ENCODE measurements at places on chromosomes 16 and 17.

- no peak for DNase-seq
Observed at GRCh38 chr16:24071666-24072360, 184.3 kb upstream of the CACNG3 start.

DNA sequence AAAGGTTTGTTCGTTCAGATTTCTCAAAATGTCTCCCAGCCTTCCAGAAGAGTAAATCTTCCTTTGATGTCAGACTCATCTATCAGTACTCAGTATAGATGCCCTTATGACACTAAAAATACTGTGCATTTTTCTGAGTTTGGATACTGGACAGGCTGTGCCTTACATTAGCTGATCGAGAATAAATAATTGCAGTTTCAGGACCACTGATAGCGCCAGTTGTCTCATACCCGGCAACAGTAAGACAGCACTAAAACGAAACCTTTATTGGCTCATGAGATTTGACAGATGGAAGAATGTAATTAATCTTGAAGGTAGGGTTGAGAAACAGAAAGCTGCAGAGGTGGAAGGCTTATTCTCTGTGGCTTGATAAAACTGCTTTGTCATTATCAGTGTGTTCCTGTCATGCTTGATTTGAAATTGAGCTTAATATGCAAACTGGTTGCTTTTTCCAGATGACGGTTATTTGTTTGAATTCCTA is 1.2 kb downstream of the ATP6V0A1 start:
- DNase-seq = peak; percentile 25

DNA sequence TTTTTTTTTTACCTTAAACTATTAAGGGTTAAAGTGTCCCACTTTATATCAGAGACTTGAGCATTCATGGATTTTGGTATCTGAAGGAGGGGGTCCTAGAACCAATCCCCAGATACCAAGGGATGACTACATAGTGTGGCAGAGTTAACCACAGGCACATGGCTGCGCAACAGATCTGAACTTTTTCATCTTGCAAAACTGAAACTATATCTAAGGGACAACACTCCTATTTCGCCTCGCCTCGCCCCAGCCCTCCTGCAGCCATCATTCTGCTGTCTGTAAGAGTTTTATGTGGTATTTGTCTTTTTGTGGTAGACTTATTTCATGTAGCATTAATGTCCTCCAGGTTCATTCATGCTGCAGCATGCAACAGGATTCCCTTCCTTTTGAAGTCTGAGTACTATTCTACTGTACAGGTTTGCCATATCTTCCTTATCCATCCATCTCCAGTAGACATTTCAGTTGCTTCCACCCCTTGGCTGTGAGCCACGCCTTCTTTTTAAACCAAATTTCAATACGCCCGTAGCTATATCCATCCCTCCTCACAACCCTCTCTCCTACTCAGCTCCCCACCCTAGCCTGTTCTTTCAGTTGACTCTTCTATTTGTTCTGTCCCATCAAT is 53.2 kb downstream of the AMFR start:
- no peak for DNase-seq

DNA sequence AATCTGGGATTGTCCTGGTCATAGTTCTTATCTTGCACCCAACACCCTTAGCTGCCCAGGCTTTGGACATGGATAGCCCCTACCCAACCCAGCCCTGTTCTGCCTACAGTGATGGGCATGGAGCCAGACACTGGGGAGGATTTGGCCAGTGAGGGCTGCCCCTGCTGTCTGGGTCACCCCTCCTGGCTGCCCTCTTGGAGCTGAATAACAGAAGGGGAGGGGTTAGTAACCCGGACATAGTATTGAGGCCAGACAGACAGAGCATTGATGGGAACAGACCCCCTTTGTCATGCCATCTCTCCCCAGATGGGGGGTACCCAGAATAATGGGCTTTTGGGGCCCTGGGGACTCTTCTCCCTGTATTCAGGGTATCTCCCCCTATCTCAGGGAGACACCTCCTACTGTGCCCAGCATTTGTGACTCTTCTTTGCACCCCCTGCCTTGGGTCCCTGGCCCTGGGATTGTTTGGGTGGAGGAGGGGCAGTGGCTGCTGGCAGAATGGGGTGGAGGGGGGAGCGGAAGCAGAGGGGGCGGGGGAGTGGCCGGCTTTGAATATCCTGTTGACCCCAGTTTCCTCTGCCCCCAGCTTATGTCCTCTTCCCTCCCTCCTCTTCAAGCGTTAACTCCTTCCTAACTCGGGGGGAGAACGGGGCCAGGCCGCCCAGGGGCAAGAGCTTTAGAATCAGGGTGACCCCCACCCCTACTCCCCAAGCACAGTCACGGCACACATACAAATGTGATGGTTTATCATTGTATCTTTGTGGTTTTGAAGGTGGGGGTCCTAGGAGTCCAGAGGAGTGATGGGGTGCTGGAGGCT is 17.0 kb downstream of the GJD3 start:
- DNase-seq = peak; percentile 77

DNA sequence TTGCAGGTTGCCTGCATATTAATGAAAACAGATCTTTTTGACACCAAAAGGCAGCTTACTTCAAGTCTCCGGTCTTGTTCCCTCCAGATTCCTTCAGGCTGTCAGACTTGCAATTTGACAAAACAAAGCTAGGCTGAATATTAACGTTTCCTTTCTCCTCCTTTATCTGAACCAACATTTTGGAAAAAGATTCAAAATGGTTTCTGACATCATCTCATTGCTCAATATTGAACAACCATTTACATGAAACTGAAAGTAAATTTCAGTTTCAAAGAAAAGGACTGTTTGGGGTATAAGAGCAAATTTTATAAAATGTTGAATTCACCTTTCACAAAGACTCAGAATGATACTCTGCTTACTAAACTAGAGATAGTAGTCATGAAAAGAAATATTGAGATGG is 521.8 kb downstream of the KCNJ2 start:
- no peak for DNase-seq

DNA sequence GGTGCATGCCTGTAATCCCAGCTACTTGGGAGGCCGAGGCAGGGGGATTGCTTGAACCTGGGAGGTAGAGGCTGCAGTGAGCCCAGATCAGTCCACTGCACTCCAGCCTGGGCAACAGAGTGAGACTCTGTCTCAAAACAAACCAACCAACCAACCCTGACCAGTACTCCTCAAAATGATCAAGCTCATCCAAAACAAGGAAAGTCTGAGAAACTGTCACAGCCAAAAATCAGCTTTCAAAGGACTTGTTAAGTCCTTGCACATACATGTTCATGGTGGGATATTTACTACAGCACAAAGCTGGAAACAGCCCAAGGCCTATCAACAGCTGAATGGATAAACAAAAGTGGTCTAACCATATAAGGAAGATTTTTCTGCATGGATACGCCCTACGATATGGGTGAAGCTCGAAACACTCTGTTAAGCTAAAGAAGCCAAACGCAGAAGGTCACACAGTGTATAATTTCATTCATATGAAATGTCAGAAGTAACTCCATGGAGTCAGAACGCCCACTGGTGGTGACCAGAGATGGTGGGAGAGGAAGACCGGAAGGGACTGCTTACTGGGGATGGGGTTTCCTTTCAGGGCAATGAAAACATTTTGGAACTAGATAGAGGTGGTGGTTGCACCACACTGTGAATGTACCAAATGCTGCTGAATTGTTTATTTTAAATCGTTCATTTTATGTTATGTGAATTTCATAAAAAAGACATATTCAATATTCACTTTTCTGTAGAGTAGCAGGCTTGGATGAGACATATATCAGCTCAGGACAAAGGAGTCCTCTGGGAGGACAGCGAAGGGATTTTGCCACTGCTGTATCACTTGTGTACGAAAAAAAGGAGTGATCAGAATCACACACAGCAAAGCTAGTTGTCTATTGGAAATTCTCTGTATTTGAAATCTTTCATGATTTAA is 17.7 kb downstream of the CCL17 start:
- peak; percentile 71 for DNase-seq

DNA sequence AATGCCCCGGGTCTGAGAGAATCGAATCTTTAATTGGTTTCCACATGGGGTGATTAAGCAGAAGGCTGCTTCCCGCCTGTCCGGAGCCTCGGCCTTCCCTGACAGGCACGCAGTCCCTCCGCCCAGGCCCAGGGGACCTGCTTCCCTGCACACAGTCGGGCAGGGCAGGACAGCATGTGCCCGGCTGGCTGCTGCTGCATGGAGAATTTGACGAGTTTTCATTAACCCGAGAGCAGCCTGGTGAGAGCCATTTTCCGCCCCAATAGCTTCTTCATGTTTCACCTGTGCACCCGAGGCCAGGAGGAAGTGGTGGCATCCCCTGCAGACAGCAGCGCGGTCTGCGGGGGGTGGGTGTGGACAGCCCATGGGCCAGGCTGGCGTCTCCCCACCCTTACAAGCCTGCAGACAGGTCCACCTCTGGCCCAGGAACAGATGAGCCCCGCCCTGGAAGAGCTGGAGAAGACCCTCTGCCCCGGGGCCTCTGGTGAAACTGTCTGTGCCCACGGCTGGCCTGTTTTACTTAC is 67.0 kb downstream of the KLHDC4 start:
- no peak for DNase-seq

DNA sequence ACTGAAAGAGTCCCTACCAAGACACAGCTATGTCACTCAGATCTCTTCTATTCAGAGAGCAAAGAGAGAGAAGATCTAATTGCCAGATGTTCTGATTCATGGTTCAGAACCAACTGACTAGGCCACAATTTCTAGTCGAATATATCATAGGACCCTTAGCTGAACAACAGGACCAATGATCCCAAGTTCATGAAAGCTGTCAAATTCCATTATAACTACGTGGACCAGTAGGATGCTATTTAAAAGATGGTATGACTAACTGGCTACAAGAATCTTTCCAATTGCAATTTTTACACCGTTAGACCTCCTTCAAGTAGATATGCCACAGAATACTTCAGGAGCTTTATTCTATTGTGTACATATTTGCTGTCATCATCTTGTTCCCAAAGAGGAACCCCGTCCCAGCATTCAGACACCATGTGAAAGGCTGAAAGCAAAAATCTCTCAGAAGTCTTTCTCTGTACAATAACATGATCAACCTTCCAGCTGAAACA is 26.0 kb downstream of the DCUN1D3 start:
- no peak for DNase-seq

- peak; percentile 88 for DNase-seq
Observed at GRCh38 chr17:79838522-79839274, 542 bp downstream of the CBX4 start.

GRCh38 chr17:75872434-75873351 is 5.7 kb downstream of the TRIM47 start:
- DNase-seq = peak; percentile 75
